ENCODE measurements at places on chromosomes 12 and 14. TPM values are rescaled to one million over a fixed set of nuclear protein-coding genes. Genes with fewer than 3 reads are reported as not detected.

Gene CACNA2D4
- total RNA-seq = 1.7 TPM

DNA sequence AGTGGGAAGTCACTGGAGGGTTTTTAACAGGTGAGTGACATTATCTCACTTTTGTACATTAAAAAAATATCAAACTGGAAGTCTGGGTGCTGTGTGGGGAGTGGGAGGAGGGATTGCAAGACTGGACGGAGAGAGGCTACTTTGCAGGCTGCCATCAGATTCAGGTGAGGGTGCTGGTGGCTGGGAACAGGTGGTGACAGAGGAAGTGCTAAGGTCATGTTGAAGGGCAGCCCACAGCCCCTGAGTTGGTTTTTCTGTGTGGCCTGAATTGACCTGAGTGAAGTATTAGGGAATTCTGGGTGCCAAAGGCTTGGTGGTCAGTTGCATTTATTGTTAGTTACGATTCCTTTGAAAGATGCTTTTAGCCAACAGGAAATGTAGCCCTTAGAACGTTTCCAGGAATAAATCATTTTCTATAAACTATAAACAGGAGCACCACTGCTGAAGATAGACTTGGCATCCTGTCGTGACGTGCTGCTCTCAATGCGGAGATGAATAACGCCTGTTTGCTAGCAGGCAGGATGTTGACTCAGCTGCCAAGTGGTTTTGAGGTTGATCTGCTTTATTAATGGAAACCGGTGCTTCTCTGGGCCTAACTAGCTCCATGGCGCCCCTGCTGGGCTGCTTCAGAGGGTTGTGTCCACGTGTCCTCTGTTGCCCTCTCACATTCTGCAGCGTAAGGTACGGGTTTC lies 707.5 kb upstream of the TMEM132C start:
- no peak for DNase-seq

Gene HRK
- 4.3 TPM for total RNA-seq

- no peak for DNase-seq
Observed at GRCh38 chr12:14874882-14875281, 10.8 kb downstream of the MGP start.

Gene HCAR1
- total RNA-seq = not detected

DNA sequence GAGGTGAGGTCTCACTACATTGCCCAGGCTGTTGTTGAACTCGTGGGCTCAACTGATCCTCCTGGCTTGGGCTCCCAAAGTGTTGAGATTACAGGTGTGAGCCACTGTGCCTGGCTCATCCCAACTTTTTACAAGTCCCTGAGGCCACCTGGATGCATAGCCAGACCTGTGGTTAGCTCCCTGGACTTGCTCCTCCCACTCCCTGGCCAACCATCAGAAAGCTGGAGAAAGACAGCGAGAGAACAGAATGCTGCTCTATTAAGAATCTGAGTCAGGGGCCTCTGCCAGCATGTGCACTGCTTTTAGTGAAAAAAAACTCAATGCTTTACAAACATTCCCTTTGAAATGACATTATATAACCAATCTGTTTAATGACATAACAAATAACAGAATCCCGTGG lies 78.2 kb downstream of the RBM19 start:
- DNase-seq = no peak

GRCh38 chr14:93533842-93534241 lies 103.1 kb downstream of the UNC79 start:
- no peak for DNase-seq
